NK-92 treated with Interleukin-12 subunit alpha and Interleukin-12 subunit beta, amount 100 ng/mL, for 24 hours (cell line): ENCODE measurements at places on chromosomes 7 and 10.

- DNase-seq, result no peak
These were observed 42.2 kb downstream of the ADCYAP1R1 start for GRCh38 chr7:31094271-31094670.

DNA sequence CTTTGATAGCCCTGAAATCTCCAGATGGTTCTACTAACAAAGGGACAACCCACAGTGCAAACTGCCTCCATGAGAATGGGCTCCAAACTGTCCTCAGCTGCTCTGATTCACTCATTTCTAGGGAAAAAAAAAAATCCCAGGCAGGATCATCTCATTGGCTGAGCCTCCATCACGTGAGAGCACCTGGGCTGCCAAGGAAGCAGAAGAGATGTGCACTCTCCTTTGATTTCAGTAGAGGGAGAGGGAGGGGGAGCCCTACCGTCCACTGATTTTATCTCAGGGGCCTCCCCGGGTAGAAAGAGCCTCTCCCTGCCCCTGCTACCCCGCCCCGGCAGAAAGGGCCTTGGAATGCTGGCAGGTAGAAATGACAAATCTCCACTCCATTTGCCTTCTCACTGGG, 725.4 kb downstream of the PHTF2 start:
- no peak for DNase-seq

- no peak for DNase-seq
These were observed 43.7 kb downstream of the PFKP start for GRCh38 chr10:3110782-3111620.

DNA sequence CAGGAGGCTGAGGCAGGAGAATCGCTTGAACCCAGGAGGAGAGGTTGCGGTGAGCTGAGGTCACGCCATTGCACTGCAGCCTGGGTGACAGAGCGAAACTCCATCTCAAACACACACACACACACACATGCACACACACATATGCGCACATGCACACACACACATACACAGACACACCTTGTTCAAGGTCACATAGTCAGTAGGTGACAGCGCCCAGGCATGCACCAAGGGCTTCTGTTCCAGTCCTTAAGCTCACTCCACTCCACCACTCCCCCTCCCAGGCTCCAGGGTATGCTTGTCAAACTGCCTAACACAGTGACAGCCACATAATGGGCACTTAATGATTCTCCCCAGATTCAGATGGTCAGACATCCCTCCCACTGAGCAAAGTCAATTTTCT, 37.0 kb downstream of the KCNMA1 start:
- no peak for DNase-seq

GRCh38 chr10:36023939-36024338, 381.8 kb upstream of the FZD8 start:
- DNase-seq, result no peak

DNA sequence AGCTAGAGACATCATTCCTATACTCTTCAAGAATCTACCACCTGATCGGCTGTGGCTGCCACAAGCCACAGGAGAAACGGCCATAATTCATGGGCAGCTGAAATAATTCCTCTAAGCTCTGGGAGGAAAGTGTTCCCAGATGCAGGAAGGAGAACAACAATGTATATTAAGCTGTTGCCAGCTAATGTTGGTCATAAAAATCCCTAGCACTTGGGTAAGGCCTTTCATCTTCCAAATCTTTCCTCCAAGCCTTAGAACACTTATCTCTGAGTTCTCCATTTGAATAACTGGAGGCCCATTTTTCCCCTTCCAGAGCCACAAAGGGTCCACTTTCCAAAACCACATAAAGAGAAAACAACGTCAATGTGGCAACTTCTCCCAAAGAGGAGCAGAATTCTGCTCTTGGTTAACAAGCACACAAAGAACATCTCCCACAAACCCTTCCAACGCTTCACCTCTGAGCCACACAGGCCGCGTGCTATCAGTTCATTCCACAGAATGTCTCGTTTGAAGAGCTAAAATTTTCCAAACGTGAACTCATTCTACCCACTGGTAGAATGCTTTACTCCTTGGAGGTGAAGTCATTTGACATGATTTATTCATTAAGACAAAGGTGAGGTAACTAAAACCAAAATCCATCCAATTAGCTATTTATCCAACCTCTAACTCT, 11.2 kb downstream of the KCNMA1 start:
- DNase-seq, result no peak

DNA sequence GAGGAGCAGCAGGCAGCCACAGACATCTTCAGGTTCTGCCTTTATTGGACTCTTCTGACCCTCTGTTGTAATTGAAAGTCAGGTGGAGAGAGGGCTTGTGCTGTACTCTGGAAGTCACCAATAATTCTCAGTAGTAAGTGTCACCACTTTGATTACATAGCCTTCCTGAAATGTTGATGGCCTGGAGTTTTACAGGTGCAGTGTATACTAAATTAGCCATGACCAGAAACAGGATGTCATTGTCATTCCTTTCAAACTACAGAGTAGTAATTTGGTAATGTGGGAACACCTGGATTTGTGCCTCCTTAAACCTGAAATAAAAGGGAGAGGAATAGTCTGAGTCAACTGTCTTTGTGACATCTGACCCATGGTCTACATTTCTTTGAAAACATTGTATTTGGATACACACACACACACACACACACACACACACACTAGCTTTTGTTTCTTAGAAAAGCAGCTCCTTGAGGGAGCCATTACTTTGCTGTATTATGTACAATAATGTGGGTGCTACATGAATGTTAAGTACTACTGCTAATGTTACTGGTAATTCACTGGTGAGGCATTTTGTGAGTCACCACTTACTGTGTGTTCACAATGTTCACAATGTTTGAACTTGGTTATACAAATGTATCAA, 19.6 kb downstream of the ARL4A start:
- no peak for DNase-seq

DNA sequence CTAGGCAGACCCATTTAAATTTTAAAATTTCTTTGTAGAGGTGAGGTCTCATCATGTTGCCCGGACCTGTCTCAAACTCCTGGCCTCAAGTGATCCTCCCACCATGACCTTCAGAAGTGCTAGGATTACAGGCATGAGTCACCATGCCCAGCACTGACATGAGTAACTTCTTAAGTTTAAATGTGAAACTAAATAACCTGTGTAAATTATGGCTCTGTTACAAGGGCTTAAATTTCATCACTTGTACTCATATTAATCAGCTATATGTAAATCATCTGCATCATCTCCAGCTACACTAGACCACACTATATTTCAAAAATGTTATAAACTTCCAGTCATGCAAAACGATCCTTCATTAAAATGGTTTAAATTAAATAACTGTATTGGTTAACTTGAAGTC, 56.1 kb downstream of the ATAD1 start:
- DNase-seq, result peak; percentile 6

GRCh38 chr10:22736134-22736533, 21.8 kb upstream of the PIP4K2A start:
- DNase-seq, result no peak

DNA sequence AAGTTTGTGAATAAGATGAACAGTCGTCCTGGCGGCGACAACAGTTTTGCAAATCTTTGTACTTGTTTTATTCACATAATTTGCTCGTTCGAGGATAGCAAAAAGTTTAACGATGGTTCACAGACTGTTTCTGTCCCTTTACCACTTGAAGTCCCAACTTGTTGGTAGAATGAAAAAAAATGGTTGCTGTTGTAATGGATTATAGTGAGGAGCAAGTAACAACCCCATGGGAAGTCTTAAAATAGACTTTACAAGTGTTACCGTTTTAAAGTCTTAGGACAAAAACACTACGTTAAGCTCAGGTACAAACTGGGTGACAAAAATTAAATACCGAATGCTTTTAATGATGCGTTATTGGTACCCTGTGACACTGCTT, 589 bp downstream of the LSM8 start:
- no peak for DNase-seq

DNA sequence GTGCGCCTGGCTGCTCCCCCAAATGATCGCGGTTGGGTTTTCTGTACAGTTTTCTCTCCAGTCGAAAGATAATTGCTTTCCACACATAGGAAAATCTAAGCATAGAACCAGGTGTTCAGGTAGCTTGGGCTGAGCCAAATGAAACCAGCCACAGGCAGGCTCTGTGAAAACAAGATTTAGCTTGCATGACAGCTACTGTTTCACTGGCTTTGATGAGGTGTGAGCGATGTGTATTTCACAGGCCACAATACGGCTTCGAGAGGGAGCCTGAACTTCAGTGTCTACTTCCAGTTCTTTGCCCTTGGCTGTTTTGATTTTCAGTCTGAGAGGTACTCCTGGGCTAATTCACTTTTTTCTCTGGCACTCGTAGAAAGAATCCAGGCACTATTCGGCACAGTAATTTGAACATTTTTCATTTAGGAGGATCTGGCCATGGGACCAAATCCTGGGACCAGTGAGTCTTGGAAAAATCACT, 110.5 kb downstream of the JCAD start:
- no peak for DNase-seq

GRCh38 chr7:135644729-135645128, 17.6 kb upstream of the STMP1 start:
- DNase-seq, result no peak

DNA sequence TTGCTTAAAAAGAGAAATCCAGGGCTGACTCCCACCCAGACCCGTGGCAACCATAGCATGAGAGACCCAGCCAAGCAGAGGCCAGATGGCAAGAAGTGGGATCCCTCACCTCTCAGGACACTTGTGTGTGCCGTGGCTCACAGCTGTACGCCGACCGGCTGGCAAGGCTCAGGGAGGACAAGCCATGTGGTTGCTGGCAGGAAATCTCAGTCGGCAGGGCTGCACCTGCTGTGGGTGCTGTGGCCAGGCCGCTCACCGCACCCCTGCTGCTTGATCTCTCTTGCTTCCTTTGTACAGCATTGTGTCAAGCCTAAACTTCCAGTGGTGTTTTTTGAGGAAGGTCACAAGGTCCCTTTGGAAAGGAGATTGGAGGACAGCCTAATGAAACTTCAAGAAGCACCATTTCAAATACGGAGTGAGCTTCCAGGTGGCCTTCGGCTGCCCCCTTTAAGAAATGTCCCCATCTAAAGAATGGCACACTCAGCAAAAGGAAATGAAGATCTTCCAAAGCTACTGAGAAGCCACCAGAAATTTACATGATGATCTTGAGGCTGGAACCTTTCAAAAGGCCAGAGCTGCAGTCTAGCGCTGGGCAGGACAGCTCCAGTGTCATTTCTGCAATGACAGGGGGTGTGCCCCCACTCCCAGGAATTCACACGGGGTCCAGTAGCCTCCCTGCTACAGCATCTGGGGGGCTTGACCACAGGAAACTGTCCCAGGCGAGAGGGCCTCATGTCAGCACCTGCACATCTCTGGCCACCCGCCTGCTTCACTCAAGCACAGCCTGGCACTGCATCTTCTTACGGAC, 409.0 kb upstream of the MGMT start:
- DNase-seq, result peak; percentile 56

GRCh38 chr10:63627881-63628296, 106.7 kb downstream of the REEP3 start:
- DNase-seq, result no peak

DNA sequence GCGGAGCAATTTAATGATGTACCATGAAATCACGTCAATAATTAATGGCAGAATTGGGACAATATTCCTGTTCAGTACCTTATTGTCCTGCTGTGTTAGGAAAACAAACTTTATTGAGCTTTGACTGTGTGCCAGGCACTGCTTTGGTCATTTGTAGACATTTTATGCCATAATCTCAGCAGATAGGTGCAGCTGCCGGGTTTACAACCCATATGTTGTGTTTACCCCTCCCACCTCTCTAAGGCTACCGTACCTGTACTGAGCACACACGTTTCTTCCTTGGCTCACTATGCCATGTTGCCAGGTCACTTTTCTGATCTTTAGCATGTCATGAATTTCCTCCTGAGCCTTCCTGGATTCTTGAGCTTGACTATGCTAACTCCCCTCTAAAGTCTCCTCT, 422.2 kb downstream of the PHTF2 start:
- DNase-seq, result no peak

GRCh38 chr7:11294965-11295364, 321.3 kb downstream of the PHF14 start:
- no peak for DNase-seq

- DNase-seq, result no peak
These were observed 18.0 kb upstream of the VCL start for GRCh38 chr10:73979809-73980433.

DNA sequence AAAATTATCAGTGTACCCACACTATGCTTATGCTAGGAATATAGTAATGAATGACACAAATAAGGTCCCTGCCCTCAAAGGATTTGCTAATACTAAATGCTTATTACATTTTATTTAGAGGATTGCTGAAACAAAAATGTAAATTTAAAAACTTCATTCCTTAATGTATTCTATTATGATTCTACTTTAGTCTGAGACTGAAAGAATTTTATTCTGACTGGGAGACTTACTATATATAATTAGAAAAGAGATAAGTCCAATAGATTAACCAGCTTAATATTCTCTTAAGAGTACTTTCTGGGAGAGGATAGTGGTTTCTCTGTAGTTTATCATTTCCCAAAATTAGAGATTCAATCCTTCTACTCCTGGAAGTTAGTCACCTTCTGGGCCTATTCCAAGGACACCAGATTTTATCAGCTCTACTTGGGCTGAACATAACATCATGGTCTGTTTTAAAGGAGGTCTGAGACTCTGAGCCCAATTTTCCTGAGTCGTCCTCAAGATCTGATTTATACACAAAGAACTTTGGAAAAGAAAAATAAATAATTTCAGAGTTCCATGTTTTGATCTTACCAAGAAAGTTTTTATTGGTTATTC, 41.1 kb downstream of the ASZ1 start:
- DNase-seq, result no peak

GRCh38 chr10:14276210-14276609, 54.5 kb downstream of the FRMD4A start:
- no peak for DNase-seq

DNA sequence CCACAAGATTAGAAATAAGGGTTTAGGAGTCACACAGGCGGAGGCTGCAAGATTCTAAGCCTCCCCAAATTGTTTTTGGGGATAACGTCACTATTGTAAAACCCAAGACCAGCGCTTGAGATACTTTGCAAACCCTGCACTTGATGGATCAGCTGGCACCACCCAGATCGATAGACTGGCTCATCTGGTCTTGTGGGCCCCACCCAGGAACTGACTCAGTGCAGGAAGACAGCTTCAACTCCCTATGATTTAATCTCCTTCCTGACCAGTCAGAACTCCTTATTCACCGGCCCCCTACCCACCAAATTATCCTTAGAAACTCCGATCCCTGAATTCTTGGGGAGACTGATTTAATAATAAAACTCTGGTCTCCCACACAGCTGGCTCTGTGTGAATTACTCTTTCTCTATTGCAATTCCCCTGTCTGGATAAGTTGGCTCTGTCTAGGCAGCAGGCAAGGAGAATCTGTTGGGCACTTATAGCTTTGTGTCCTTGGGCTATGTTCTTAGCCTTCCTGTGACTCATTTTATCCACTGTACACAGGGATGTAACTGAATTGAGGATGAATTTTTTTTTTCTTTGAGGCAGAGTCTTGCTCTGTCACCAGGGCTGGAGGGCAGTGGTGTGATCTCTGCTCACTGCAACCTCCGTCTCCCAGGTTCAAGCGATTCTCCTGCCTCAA, 64.4 kb upstream of the CARD11 start:
- DNase-seq, result no peak

DNA sequence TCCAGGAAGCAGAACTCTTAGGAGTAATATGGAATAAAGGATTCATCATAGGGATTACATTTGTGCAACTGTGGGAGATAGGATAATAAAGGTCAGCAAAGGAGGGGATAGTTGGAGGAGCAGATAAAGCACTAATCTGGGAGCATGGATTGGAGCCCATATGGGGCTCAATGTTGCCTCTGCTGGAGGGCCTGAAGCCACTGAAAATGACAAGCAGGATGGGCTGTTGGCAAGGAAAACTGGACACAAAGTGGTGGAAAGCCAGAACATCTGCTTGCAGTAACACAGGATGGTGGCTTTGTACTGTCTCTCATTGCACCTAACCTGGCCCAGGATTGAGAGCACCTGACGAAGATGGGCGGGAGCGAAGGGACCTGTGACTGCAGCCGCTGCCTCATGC, 15.0 kb upstream of the COMMD3 start:
- DNase-seq, result no peak
